Amygdala (tissue), 56 donors: ENCODE measurements at places on chromosomes 11 and 22.

DNA sequence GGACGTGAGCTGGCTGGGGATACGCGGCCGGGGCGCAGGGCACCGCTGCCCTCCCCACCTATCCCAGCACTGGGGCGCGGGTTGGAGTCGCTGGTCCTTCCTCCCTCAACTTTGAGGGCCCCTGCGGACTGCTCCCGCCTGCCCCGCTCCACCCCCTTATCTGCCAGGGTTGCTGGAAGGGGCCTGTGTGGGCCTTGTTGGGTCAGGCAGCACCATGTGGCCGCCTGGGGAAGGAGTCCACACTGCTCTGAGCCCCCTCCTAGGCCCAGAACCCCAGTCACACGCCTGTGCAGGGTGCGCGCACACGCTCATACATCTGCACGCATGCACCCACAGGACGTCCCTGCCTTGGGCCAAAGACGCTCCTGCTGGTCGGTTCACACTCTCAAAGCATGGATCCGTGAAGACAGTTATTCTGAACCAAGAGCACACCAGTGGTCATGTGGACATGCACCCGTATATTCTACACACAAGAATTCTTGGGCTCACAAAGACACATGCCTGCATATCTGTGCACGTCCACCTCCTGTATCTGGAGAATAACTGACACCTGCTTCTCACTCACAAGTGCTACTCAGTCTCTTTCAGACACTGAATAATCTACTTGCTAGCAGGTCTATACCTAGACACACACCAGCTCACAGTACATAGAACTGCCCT is 710 bp downstream of the TUB start:
- no peak for DNase-seq

GRCh38 chr11:65501472-65502273 is 2.8 kb downstream of the MALAT1 start:
- DNase-seq, result no peak

DNA sequence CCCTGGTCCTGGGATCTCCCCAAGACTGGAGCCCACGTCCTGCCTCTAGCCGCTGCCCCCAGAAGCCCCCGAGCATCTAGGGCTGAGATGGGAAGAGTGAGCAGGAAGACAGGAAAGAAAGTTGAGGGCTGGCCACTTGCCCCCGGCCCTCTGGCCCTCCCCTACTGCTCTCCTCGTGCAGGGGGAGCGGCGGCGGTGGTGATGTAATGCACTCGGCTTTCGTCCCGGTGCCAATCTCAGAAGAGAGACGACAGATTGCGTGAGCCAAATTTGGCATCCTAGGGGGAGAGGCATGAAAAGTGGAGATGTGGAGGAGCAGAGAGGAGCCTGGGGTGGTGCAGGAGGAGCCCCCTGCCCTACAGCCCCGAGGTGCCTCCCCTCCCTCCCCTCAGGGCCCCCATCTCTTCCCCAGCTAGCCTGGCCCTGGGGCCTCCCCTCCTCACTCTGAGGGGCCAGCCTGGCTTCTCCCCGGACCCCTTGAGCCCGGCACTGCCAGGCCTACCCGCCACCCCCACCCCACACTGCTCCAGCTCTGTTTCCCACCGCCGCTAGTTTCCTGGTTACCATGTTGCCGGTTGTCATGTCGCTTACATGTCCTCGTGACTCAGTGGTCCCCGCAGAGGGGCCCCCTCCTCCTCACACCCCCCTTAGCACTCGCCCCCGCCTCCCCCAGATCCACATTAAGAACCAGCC is 2.5 kb downstream of the KCNJ4 start:
- peak; percentile 70 for DNase-seq

DNA sequence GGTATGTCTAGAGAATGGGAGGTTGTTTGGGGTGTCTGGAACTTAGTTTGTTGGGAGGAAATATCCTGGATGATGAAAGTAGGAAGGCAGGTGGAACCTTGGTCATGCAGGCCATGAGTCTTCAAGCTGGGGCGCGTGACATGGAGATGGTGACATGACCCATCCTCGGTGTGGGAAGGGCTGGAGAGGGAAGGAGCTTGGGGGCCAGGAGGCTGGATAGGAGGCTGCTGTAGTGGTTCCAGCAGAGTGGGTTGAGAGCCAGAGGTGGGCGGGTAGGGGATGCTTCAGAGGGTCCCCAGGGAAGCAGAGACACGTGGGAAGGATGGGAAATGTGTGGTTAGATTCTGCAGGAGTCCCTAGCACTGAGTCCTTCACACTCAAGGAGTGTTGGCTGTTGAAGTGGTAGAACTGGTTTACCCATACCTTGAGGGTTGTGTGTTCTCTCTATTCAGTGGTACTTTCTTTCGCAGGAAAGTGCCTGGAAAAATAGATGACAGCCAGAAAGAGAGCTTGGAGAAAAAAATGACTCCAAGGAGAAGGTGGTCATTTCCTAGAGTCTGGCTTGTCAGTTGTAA is 56.8 kb downstream of the LDLRAD3 start:
- no peak for DNase-seq

GRCh38 chr11:78706551-78706950 is 131.9 kb upstream of the NARS2 start:
- DNase-seq, result no peak
